Activated CD4-positive, alpha-beta T cell treated with anti-CD3 and anti-CD28 coated beads for 24 hours (primary cell): ENCODE measurements at places on chromosomes 16 and 17.

GRCh38 chr16:71895679-71896365 is 491 bp downstream of the IST1 start:
- DNase-seq, result no peak

DNA sequence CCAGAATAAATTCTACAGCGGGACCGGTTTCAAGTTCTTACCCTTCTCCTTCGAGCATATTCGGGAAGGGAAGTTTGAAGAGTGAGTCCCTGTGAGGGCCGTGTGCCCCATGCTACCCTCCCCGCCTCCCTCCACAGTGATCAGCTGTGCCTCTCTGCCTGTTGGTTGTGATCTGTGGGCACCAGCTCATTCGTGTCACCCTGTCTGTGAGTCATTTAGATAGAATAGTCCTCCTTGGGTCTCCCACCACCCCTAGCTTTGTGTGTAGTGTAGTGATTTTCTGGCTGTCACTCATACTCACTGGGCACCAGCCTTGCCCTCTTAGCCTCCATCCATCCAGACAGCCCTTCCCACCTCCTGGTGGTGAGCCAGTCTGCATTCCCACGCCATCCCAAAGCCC is 15.0 kb upstream of the NAGLU start:
- no peak for DNase-seq

GRCh38 chr16:66622863-66623262 is 18.4 kb downstream of the CMTM3 start:
- no peak for DNase-seq

GRCh38 chr17:40850293-40850972 is 16.6 kb downstream of the KRT12 start:
- no peak for DNase-seq

DNA sequence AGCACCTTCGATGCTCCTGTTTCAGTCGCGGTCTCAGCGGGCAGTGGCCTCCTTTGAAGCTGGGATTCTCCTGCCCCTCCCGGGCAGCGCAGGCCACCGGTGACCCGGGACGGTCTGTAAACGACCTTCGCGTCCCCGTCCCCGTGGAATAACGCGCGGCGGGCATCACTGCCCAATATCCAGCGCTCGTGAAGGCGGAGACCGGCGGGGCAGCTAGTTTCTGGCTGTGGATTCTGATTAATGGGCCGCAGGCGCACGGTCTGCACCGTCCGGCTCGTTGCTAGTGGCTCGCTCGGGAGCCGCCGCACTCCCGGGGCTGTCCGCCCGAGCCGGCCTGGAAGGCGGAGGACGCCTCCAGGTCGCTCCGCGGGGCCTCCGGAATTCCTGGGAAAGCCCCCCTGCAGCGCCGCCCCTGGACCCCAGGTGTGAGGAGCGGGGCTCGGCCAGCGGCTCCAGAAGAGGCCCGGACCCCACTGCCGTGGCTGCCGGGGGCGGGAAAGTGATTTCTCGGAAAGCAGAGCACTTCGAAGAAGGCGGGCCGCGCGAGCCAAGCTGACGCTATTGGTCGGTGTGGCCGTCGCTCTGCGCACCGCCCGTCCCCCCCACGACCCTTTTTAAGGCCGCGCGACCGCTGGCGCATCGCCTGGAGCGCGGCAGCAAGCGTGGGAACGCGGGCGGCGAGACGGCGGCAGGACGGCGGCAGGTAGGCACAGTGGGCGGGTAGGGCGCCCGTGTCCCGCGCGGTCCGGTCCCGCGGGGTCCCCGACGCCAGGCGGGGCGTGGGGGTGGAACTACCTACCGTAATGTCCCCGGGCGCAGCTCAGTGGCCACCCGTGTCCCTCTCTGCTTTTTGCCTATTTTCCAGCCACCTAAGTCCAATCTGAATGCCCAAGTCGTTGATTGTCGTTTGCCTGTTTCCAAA is at the start of gene IRF8:
Gene IRF8 (plus strand): TSS at position 642 of the 922 bp plus-strand sequence. CDS start 3,854 bp downstream, outside the sequence.
- peak; percentile 75 for DNase-seq

- no peak for DNase-seq
These were observed 38.6 kb upstream of the CACNG4 start for GRCh38 chr17:66925811-66926500.

- peak; percentile 73 for DNase-seq
These were observed 10.6 kb downstream of the MYH3 start for GRCh38 chr17:10646392-10646990.

DNA sequence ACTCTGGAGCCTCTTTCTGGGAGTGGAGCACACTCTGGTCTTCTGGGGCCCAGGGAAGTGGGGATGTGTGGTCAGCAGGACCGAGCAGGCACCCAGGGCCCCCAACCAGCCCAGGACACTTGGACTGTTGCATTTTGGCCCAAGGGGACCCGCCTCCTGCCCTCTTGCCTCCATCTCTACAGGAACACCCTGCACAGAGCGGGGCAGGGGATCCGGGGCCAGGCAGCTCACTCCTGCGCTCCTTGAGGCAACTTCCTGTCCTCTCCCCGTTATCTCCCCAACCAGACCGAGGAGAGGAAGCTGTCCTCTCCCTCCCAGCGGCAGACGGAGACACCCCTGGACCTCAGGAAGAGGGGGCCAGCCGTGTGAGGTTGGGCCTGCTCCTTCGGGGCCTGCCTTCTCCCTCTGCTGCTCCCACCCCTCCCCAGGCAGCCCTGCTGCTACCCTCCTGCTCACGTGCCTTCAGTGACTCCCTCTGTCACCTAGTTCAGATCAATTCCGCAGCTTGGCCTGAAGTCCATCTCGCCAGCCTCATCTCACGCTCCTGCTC is 10.0 kb upstream of the ATP2A3 start:
- no peak for DNase-seq

DNA sequence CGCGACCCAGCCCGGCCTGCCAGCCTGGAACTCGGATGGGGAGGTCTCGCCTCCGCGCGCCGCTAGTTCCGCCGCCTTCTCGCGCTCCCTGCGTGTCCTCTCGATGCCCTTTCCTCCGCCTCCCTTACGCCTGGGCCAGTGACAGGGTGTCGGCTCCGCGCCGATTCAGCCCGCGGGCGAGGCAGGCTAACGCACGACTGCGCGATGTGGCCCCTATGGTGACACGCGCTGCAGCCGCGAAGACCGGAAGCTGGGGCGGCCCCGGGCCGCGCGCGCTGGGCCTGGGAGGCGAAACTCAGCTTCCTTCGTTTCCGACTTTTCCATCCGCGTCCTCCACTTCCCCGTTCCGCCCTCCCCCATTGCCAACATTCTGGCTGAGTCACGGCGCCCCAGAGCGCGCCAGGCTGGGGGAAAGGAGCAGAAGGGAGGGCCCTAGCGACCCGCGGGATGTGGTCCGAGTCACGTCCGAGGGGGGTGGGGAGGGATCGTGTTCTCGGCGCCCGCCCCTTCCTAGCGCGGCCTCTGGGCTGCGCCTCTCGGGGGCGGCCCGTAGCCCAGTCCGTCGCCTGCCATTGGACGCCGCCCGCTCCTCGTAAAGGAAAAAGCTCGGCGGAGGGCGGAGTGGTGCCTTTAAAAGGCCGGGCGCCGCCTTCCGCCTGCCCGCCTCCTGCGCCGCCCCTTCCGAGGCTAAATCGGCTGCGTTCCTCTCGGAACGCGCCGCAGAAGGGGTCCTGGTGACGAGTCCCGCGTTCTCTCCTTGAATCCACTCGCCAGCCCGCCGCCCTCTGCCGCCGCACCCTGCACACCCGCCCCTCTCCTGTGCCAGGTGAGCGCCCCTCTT is at the start of gene ALDOA:
Gene ALDOA (plus strand): TSS at position 659 of the 841 bp plus-strand sequence. CDS start 1,138 bp downstream, outside the sequence.
- DNase-seq, result peak; percentile 94

GRCh38 chr17:80899402-80900268 is 92.0 kb upstream of the CHMP6 start:
- peak; percentile 71 for DNase-seq

DNA sequence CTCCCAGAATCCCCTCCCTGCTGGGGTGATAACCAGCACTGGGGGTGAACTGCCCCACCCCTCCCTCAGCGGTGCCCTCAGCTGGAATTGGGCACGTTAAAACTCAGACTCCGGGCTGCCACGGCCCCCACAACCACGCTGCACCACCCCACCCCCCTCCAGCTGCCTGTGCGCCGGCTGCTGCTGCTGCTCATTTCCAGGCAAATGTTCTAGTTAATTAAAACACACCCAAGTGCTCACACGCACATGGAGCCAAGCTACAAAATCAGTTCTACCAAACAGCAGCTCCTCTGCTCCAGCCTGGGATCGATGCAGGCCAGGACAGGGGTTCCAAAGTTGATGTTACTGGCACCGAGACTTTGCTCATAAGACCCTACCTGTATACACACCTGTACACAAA is 180.5 kb downstream of the ZNF423 start:
- DNase-seq, result no peak

- DNase-seq, result no peak
These were observed 1384.9 kb downstream of the CDH8 start for GRCh38 chr16:60651346-60651745.

DNA sequence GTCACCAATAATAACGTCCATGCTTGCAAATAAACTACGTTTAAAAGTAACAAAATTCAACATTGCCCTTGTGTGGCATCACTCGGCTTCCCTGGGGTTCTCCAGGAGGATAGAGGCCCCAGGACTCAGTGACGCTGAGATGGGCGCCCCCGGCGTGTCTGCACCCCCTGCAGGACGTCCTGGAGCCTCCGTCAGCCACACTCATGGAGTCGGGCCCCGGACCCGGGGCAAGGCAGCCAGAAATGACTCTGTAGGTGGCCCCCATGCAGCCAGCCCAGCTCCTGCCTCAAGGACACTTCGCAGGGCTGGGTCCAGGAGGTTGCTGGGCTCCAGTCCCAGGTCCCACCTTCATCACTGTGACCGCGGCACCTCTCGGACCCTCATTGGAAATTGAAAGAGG is 16.6 kb upstream of the ACSF3 start:
- DNase-seq, result no peak

DNA sequence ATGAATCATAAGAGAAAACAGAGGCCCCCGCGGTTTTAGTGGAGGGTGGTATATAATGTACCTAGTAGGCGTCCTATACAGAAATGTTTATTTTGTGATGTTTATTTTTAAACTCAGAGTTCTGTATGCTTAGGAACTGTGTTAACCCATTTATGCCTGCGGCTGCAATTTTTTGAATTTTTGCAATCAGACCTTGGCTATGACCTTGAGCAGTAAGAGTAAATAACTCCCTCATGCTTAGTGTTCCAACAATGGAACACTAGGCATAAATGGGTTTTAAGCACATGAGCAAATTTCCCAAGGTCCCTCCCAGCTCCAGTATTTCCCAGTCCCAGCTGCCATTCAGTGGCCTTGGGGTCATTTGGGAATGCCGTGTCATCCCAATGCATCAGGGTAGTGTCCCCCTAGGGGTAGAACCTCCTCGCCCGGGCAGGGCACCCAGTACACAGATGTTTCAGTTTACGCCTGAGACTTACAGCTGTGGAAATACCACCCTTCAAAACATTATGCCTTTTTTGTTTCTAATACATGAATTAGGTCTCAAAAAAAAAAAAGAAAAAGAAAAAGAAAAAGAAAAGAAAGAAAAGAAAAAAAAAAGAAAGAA is 605.8 kb upstream of the CDH11 start:
- no peak for DNase-seq

DNA sequence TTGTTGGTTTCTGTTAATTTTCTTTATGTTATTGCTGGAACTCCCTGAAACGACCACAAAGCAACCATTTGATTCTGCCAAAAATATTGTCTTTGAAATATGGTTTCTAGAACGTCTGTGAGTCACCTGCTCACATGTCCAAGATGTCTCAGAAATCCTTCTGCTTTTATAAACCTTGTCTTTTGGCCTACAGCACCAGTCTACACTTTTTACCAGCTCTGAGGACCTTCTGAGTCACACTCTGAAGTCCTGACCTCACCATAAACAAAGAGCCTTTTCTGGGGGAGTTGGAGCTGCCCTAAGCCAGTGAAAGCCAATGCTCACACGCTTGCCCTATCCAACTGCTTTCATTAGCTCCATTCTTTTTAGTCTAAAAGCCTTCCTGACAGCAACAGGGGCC is 55.5 kb downstream of the GRIN2A start:
- no peak for DNase-seq

GRCh38 chr17:65553009-65553645 is 8.3 kb downstream of the AXIN2 start:
- DNase-seq, result no peak

- DNase-seq, result no peak
These were observed 141.1 kb upstream of the HS3ST2 start for GRCh38 chr16:22672830-22673210.

- no peak for DNase-seq
These were observed 57.5 kb upstream of the DOC2B start for GRCh38 chr17:238964-239259.

DNA sequence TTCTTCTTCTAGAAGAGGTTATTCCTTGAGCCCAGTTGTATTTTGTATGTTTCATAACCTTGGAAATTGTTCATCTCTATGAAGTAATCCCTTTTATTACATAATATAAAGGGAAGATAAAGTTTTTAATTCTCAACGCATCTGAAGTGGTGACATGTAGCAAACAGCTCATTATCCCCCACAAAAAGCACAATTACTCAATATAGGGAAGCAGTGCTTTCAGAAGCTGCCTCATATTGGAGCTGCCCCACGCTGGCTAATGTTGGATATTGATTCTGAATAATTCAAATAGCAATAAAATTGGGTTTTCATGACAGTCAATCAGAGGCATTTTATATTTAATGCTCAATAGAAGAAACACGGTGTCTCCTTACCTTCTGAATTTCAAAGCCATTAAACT is 604.3 kb upstream of the RBFOX1 start:
- no peak for DNase-seq

DNA sequence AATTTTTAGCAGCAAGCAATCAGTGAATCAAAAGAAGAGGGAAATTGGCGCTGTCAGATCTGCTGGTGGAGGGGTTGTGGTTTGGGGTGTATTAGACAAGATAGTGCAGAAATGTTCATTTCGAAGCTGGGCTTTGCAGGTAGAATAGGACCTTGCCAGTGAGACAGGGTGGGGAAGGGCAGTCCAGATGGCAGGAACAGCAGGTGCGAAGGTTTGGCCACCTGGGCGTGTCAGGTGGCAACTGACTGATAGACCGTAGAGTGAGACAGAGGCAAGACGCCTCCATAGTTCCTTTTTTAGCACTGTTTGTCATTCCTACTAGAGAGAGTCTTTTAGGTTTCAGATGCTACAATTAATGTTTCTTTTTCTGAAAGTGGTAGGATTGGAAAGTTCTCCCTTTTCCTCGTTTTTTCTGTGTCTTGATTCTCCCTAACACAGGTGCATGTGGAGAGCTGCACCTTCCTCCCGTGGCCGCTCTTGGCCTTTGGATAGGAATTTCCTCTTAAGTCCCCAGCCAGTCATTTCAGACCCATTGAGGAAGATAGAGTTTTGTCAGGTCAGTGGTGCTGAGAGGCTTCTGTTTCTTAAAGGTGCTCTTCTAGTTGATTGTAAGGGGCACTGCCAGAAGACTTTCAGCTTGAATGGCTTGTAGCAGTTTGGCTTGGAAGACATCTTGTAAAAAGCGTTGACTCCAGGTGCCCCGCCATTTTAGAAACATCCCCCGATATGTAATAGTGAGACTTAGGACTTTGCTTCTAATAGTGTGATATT is 315.6 kb downstream of the SNX29 start:
- no peak for DNase-seq

DNA sequence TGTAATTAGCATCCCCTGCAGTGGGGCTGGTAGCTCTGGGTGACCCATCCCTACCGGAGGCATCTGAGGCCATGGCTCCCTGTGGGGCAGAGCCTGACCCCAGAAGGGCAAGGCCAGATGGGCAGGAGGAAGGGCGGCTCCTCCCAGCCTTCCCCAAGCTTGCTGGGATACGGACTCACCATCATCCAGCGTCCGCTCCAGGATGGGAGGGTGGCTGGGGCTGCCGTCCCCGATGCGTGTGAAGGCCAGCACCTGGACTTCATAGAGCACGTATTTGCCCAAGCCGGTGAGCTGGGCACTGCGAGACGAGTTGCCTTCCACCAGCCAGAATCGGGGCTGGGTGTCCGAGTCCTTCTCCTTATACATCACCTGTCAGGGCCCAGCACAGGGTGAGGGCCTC is 81.6 kb upstream of the CDC42EP4 start:
- no peak for DNase-seq
